ENCODE measurements at places on chromosomes 13 and 19.

DNA sequence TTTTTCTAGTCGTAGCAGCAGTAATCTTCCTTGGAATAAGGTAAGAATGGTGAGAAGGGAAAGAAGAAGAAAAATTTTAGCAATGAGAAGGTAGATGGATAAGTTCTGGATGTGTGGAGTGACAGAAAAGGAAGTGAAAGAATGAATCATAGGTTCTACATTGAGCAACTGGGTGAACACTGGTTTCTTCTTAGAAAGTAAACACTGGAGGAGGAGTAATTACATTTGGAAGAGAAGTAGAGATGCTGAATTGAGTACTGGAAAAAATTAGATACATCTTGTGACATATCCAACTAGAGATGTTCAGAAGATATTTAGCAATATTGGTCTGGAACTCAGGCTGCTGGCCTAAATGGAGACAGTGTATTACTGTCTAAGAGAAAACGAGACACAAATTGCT is 148.5 kb downstream of the GPC5 start:
- no peak for DNase-seq

GRCh38 chr19:16461630-16462051 is 10.1 kb downstream of the EPS15L1 start:
- DNase-seq, result no peak

GRCh38 chr13:44224450-44225149 is 149.0 kb upstream of the SERP2 start:
- no peak for DNase-seq

DNA sequence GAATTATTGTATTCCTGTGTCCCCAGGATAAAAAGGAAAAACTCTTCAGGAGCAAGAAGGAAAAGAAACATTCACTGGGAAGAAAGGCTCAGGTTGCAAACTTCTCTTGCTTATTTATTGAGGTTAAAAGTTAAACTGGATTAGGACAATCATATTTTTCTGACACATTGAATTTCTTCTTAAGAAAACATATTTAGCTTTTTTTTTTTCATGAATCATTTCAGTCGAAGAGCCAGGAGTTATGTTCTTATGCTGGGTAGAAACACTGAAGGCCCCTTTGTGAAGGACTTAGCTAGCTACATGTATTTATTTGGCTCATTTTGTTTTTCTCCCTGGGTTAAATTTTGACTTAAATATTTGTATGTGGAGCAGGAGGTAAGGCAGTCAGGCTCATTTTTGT is 434.0 kb downstream of the KLF5 start:
- DNase-seq, result no peak

DNA sequence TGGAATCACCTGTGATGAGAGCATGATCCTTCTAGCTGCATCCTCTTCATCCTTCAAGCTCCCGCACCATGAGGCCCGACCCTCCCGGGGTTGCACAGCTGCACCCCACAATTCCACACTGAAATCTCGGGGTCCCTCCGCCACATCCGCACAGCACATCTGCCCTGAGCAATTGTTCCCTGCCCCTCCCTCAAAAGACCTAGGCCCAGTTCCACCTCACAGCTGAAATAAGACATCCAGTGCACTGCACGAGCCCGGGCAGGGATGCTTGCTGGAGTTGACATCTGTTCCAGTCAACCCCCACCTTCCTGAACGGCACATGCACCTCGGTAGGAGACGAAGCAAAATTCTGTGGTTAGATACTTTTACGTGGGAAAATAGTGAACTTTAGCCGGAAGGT is 14.7 kb upstream of the SOX1 start:
- DNase-seq, result no peak

Data from activated naive CD4-positive, alpha-beta T cell treated with anti-CD3 and anti-CD28 coated beads, Interleukin-2, amount 50 U/mL, for 72 hours (primary cell).